ENCODE measurements at places on chromosomes 6 and 20.

- peak; percentile 10 for DNase-seq
Measured at GRCh38 chr6:95519228-95520037, 57.9 kb upstream of the MANEA start.

DNA sequence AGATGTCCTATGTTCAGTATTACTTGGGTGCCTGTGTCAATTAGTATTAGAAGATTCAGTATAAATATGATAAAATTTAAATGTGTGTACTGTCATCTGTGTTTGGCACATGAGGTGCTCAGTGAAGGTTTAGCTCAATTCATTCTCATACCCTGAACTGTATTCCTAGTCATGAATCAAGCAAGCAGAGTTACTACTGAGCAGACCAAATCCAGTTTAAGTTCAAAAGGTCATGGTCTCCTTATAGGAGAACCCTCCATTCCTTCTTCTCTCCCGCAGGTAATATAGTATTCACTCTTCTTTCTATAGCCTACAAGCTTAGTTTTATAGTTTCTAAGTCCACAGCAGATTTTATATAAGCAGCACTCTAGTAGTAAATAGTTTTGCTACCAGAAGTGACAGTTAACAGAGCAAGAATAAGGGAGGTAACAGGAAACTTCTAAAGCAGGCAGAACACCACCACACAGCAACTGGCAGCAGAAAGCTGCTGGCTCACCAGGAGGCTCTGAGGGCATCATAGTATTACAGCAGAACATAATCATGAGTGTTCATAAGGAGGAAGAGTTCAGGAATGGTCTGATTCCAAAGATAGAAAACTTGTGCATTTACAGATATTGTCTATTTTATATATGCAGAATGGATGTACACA lies 133.2 kb downstream of the SLC16A10 start:
- DNase-seq = no peak

GRCh38 chr20:9616455-9616805 lies 102.0 kb downstream of the LAMP5 start:
- DNase-seq = no peak

DNA sequence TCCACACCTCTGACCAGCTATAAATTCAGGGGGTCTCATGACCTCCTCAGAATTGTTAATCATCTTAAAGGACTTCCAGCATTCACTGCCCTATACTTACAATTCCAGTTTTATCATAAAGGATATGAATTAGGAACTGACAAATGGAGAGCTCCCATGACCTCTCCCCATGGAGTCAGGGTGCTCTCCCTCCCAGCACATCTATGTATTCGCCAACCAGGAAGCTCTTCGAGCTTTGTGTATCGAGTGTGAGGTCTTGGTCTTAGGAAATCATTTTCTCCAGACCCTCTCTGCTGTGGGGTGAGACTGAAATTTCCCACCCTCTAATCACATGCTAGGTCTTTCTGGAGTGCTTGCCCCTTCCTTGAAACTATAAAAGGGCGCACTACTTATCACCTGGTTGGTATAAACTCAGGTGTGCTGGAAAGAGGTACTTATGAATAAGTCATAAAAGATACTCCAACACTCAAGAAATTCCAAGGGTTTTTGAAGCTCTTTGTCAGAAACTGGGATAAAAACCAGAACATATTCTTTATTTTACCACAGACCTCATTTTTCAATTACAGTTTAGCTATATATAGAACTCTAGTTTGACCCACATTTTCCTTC lies 238.4 kb upstream of the OPRM1 start:
- DNase-seq = no peak

DNA sequence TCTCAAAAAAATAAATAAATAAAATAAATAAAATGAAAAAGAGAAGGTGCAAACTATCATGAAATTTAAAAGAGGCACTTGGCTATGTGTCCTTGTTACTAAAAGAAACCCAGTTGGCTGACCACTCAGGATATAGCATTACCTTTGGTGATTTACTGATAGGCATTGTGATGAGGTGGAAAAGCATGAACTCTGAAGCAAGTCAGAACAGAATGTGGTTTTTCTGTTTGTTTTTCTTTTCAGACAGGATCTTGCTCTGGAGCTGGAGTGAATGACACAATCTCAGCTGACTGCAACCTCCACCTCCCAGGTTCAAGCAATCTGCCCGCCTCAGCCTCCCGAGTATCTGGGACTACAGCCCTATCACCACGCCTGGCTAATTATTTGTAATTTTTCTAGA lies 31.9 kb downstream of the ZNF184 start:
- DNase-seq = no peak

DNA sequence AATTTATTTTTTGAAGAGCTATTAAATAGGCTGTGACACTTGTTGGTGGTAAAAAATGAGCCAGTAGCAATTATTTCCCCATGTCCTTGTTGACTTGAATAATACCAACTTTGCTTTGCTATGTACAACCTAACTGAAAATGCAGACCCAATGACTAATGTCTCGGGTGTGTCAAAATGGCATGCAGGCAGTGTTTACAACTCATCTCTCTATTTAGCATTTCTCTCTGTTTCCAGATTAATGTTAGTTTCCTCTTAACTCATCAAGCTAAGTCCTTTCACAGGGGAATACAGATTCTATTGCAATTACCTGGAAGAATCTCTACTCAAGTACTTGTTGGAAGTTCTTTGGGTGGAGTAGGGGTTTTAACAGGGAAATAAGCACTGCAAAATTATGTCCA lies 504.4 kb downstream of the BCKDHB start:
- DNase-seq = peak; percentile 47

- no peak for DNase-seq
Measured at GRCh38 chr6:135234492-135234780, 53.3 kb downstream of the MYB start.

DNA sequence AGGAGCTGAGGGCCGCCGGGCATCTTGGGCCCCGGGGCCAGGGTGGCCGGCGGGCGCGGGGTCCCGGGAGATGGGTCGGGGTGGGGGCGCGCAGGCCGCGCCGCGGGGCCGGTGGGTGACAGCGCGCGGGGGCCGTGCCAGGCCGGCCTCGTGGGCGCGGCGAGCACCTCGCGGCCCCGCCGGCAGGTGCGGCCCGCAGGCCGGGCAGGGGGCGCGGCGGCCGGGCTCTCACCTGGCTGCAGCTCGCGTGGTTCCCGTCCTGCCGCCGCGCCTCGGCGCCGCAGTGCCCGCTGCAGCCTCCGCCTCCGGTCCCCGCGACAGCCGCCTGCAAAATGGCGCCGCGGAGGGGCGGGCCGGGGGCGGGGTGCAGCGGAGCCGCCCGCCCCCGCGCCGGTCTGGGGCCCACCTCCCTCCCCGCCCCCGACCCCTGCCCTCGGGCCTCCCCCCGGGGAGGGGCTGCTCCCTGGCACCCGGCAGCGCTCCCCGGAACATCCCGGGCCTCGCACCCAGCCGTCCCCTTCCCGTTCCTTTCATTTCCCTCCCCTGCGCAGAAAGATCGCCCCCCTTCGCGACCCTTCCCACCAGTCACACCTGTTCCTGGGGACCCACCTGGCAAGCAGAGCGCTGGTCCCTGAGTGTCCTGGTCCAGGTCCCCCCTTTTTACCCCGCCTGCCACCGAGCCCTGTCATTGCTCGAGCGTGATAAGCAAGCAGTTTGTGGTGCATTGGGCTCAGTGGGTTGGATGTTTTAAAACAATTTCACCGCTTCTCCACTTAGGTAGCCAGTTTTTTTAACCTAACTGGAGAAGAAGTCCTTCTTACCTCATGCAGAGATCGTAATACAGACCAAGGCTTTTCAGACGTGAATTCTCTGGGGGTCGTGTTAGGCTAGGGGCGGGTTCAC lies at the start of gene SLC23A2:
TSS of gene SLC23A2 (minus strand) at position 337 of the 903 bp plus-strand sequence. CDS start 68,948 bp downstream, outside the sequence.
- DNase-seq = no peak

- peak; percentile 90 for DNase-seq
Measured at GRCh38 chr6:148530394-148530953, 187.8 kb downstream of the SASH1 start.

DNA sequence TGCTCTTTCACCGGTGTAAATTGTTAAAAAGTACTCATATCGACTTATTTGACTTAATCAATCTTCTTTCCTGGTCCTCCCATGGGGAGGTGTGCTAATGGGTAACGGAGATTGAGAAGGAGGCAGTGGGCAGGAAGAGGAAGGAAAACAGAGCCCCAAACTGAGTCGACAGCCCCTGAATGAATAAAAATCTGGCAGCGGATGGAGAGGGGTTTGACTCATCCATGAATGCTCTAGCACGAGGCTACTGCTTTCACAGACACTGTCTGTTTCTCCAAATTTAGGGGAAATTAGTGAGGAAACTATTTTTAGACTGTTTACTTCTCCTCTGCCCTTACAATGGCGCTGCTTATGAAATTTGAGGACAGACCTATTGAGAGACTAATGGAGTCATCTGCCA lies 142.2 kb upstream of the ATXN1 start:
- peak; percentile 67 for DNase-seq

- DNase-seq = peak; percentile 50
Measured at GRCh38 chr6:36873612-36874442, 776 bp downstream of the PPIL1 start.

- peak; percentile 30 for DNase-seq
Measured at GRCh38 chr20:14951707-14952418, 614.5 kb upstream of the FLRT3 start.

DNA sequence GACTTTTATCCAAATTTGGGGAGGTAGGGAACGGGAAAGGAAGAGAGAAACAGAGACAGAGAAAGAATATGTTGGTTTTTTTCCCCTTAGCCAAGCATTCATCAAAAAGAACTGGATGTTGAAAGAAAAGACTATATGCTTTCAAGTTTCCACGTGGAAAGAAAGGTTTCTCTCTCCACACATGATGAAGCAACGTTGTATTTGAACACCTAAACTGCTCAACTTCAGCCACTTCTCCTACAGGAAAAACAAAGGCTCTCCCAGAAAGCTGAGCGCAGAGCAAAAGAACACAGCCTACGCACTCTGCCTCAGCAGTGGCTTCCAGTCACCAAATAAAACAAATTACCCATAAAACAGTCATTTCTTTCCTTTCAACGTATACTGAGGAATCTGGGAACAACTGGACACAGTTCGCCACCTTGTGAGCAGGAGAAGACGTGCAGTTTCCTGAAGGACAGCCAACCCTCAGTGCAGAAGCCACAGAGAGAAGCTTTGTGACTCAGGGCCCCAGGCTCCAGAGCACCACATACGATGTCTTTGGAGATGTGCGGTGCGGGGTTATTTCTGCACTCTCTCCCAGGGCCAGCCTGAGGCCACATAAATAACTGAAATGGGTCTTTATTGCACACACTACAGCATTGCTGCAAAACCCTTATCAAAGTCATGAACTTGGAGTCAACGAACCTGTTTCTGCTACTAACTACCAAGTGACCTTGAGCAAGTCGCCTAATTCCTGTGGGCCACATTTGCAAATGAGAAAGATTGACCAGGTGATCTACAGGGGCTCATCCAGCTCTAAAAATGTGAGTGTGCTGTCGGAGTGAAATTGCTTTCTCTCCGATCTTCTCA lies 10.1 kb downstream of the IL17F start:
- peak; percentile 72 for DNase-seq

DNA sequence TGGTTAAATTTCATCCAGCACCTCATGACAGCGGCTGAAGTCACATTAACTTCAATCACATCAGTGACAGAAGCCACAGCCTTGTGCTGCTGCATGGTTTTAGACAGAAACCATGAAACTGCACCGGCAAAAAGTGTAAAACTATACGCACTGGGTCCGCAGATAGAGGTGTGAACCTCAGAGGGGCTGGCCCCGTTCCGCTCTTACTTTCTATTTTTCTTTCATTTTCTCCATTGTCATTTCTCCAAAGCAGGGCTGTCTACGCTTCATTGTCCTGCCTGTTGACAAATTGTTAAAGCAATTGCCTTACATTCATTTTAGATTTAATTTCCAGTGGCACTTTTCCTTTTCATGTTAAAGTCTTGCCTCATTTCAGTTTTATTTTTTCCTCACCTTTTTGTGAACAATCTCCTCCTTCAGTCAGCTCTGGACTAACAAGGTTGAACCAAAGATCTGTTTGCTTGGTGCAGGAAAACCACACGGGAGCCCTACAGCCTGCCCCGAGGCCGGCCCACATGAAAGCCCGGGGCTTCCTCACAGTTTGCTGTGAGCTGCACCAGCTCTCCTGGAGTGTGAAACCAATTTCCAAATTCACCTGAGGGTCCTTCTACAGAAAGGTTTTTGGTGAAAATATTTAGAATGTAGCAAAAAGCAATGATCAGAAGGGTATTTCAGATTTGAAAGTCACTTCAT lies 63.7 kb downstream of the PRR18 start:
- no peak for DNase-seq

GRCh38 chr6:77487808-77488425 lies 24.6 kb upstream of the HTR1B start:
- no peak for DNase-seq

GRCh38 chr6:56026455-56027180 lies 151.2 kb upstream of the BMP5 start:
- no peak for DNase-seq

- DNase-seq = peak; percentile 41
Measured at GRCh38 chr20:4795394-4795793, 73.7 kb downstream of the PRND start.

DNA sequence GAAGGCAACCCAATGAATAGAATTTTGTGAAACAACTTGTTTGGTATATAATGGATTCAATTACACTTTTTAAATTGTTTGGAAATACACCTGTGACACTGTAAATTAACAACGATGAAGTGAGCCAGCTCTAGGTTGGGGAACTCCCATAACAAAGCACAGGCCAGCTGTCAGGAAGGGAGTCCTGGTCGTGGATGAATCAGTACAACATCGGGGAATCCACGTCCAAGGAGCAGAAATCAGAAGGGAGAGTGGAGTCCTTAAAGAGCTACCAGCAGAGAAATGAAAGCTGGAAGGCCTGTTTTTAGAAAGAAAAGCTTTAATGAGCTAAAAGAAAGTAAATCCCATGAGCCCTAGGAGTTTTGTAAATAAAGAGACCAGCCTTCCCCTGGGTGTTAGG lies 223.1 kb upstream of the SLC35B3 start:
- no peak for DNase-seq

DNA sequence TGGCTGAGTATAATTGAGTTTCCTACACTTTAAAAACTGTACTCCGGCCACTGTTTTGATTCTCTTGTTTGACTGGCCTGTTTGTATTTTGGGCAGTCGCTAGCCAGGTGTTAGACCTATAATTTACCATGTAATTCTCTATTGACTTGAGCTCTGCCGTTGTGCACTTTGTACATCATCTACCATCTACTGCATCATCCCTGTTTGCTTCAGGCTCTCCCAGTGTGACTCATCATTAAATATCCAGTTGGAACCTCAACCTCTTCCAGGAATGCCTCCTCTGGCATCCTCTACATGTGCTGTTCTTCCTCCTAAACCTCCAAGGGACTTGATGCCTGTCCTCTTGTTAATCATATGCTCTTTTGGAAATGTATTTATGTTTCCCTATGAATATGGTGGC lies 72.3 kb downstream of the FARS2 start:
- no peak for DNase-seq

DNA sequence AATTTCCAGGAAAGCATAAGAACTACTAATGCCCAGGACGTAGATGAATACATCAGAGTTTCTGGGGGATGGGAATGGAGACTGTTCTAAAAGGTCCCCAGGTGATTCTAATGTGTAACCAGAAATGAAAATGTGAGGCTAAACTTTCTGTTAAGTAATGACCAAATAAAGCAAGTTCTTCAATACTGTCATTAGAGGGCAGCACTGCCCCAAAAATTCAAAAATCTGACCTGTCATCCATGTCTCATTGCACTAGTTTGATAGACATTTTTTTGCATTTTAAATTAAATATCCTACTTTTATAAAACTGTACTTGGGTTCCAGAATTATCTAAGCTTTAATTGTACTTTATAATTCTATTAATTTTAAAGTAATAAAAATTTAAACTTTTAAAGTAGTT lies 94.9 kb downstream of the RFX6 start:
- DNase-seq = peak; percentile 28

Data from fibroblast of villous mesenchyme (primary cell).